NCI-H1930 (cell line): ENCODE measurements at places on chromosomes 3 and 15.

- no peak for DNase-seq
These were observed 325.5 kb downstream of the RYR3 start for GRCh38 chr15:33636234-33636633.

DNA sequence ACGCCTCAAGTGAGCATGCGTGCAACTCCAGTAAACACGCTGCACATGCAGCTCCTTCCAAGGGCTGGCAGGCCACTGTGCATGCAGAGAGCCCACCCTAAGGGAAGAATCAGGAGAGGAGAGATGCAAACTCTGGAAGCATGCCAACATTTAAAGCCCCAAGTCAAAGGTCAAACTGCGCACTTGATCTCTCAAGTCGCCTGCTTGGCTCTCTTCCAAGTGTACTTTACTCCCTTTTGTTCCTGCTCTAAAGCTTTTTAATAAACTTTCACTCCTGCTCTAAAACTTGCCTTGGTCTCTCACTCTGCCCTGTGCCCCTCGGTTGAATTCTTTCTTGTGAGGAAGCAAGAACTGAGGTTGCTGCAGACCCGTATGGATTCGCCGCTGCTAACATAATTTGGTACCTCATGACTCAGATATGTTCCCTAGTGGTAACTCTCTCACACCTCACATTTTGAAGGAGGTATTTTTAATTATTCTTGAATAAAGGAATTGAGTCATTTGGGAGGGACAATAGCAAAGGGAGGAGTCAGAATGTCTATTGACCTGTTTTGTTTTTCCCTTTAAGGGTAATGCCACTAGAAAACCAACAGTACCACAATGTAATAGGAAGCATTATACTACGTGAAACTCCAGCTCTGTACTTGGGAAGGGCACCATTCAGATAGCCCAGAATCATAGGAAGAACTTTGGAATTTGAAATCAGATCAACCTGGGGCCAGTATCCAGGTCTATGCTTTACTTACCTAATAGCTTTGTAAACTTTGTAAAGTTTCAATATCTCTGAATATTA lies 19.6 kb upstream of the DGKG start:
- DNase-seq, result no peak

GRCh38 chr15:76903251-76903681 lies 1.9 kb downstream of the SCAPER start:
- DNase-seq, result no peak

DNA sequence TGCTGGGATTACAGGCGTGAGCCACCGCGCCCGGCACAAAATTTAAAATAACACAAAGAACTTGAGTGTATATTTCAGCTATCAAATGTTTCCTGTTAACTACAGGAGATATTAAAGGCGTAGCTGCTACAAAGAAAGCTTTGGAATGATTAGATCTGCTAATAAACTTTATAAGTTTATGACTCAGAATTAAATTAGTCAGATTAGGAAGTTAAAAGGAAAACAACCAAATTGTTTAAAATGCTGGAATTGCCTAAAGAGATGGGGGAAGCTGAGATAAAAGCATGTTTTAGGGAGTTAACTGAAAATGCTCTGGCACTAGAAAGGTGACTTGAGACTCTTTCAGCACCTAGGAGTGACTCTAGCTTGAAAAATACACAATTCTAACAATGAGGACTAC lies 58.9 kb downstream of the COL8A1 start:
- no peak for DNase-seq

- no peak for DNase-seq
These were observed 1.7 kb downstream of the PLS1 start for GRCh38 chr3:142597906-142598305.

GRCh38 chr3:196920733-196921132 lies 21.6 kb downstream of the NCBP2 start:
- no peak for DNase-seq
